ENCODE measurements at places on chromosomes 4 and X.

GRCh38 chr4:152464030-152464823 is 71.7 kb downstream of the FBXW7 start:
- no peak for DNase-seq

DNA sequence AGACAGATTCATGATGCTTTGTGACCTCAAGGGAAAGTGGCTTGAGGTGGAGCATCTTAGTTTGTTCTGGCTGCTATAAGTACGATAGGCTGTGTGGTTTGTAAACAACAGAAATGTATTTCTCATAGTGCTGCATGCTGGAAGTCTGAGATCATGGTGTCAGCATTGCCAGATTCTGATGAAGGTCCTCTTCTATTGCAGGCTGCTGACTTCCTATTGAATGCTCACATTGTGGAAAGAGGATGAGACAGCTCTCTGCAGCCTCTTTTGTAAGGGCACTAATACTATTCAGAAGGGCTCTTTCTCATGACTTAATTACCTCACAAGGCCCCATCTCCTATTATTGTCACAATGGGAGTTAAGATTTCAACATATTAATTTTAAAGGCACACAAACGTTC is 1674.0 kb upstream of the PCDH7 start:
- no peak for DNase-seq

GRCh38 chrX:81205551-81205950 is 3.6 kb downstream of the SH3BGRL start:
- DNase-seq = no peak

- no peak for DNase-seq
These were observed 20.5 kb upstream of the HOPX start for GRCh38 chr4:56701644-56702043.

GRCh38 chr4:34258176-34258575 is 1986.1 kb downstream of the ARAP2 start:
- DNase-seq = no peak

- DNase-seq = no peak
These were observed 1.6 kb downstream of the KCTD8 start for GRCh38 chr4:44446801-44447562.

Data from activated T-cell treated with anti-CD3 and anti-CD28 coated beads for 24 hours (primary cell).